Panc1 (cell line): ENCODE measurements at places on chromosomes 1 and 21.

GRCh38 chr1:151680391-151680790 is 36.2 kb downstream of the CELF3 start:
- no peak for DNase-seq

- DNase-seq: no peak
Measured at GRCh38 chr1:184408580-184408979, 21.8 kb downstream of the C1orf21 start.

GRCh38 chr1:202644219-202645096 is 65.8 kb downstream of the SYT2 start:
- DNase-seq: no peak

- no peak for DNase-seq
Measured at GRCh38 chr1:43969416-43969745, 429 bp upstream of the DPH2 start.

- no peak for DNase-seq
Measured at GRCh38 chr1:78420181-78420580, 70.6 kb upstream of the PTGFR start.

DNA sequence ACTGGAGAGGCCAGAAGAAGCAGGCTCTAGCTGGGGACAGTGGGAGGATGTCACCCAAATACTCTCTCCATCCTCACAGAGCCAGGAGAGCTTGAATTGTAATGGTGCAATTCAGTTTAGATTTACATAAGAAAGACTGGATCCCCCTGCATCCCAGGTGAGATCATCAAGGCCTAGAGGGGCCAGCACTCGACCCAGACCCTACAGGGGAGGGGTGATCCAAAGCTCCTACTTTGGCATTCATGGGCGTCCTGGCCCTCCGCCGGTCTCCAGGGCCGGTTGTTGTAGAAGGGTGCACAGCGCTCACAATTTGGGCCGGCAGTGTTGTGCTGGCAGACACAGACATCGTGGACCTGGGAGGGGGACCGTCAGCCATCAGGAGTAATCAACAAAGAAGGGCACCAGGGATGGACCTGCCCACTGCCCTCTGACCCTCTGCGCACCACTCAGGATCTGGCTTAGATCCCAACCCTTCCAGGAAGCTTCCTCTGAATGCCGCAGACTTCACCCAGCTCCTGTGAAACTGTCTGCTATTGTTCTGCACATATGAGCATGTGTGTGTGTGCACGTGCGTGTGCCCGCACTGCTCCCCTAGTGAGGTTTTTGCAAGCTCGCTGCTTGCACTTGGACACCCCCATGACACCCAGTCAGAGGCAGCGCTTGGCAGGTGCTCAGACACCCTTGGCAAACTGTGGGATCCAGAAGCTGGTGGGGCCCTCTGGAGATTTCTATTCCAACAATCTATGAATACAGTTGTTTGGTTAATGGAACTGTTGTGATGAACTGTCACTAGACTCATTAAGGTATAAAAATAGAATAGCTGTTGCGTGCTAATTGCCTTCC is 21.6 kb downstream of the LAMB3 start:
- DNase-seq: no peak

GRCh38 chr1:53392460-53392859 is 64.6 kb upstream of the LRP8 start:
- DNase-seq: no peak

DNA sequence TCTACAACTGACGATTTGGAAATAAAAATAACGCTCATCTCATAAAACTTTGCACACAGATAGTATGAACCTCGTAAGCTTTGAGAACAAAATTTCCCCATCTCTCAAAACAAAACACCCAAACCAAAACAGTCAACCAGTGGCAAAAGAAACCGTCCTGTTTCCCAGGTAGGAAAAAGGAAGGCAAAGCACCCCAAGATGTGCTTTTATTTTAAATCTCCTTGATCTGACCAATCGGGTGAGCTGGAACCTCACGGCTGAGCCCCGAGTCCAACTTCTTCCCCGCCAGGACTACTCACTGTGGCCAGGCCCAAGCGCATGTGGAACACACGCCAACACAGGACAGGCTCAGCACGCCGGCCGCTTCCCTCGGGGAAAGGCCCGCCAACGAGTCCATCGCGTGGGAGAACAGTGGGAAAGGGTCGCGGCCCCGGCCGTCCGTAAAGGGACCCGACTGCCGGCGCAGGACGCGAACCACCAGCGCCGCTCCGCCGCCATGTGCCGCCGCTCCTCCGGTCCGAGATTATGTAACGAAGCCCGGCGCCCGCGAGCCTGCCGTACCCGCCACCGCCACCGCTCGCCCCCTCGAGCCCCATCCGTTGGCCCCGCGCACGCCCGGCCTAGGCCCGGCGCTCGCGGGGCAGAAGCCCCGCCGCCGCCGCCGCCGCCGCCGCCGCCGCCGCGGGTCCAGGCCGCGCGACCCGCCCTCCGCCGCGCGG is 759 bp downstream of the AHCTF1 start:
- no peak for DNase-seq

- no peak for DNase-seq
Measured at GRCh38 chr1:175536921-175537320, 206.5 kb downstream of the TNR start.

GRCh38 chr1:195097316-195097715 is 1510.9 kb downstream of the KCNT2 start:
- DNase-seq: no peak

DNA sequence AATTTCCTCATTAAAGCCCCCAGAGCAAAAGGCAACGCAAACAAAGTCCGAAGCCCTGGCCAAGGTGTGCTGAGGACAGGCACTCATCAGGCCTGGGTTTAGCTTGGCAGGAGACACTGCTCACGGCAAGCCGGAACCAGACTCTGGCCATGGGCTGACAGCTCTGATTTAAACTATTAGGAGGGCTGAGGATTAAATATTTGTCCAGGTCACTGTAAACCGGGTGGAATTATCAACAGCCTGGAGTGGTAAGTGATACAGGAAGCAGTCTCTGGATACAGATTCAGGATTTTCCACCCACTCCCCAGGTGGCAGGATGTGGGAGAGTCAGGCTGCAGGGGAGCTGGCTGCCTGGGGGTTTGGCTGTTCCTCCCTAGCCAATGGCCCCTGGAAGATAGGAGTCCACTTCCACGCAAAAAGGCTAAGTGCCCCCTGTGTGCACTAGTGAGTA is 42.4 kb downstream of the SLC66A1 start:
- DNase-seq: no peak

- DNase-seq: no peak
Measured at GRCh38 chr21:42463861-42464515, 32.0 kb downstream of the RSPH1 start.

DNA sequence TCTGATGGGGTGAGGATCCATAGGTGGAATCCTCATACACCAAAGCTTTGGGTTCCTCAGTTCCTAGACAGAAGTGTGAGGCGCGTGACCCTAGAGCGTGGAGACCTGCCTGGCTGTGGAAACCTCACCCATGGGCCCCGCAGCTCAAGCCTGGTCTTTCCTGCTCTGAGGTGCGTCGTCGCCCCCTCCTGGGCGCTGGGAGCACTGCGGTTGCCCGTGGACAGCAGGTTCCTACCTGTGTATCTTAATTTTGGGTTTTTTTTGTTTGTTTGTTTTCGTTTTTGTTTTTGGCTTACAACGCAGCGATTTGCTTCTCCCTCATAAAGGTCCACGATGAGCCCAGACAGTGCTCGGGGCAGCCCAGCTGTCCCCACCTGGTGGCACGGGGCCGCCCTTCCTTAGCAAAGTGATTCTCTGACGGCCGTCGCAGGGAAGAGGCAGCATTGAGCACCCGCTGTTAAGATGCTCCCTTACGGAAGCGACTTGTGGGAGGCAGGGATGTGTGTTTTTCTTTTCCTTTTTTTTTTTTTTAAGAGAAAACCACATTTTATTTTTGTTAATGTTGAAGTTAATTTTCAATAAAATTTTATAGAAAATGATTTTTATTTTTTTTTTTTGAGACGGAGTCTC is 36.5 kb upstream of the TRAPPC10 start:
- peak; percentile 39 for DNase-seq

DNA sequence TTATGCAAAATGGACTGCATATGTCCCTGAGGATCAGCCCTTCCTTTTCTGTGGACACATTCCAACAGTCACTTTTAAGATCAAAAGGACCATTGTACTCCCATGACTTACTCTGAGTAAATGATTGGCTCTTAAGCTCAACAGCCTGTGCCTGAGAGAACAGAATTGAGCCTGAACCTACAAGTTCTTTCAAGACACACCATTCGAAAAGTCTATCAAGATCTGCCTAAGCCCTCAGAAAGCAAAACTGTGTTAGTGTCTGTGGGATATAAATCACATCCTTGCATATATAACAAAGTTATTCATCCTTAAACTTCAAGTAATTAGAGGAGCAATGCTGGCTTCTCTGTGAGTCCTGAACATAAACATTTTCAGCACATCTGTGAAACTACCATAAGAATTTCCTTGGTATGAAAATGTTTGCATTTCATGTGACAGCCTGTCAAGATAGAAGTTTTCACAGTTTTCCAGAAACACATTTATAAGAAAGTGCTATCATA is 41.6 kb downstream of the PCNX2 start:
- no peak for DNase-seq

GRCh38 chr1:15218287-15219279 is 28.4 kb upstream of the FHAD1 start:
- peak; percentile 5 for DNase-seq

DNA sequence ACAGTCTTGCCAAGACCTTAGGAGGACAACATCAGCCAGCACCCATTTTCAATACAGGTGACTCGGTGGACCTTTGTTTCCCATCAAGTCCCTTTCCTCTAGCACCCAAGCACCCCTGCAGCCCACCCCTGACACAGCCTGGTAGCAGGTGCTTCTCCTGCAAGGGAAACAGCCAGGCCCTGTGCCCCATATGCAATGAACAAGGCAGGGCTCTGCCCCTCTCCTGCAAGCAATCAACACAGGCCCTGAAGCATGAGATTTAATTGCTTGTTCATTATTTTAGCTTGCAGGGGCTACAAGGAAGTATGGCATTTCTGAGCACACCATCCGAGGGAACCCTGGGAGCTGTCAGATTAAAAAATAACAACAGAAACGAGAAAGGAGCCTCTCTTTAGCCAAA is 35.4 kb downstream of the TCP10L start:
- DNase-seq: no peak

- no peak for DNase-seq
Measured at GRCh38 chr1:202143011-202143767, 1.3 kb downstream of the ARL8A start.

DNA sequence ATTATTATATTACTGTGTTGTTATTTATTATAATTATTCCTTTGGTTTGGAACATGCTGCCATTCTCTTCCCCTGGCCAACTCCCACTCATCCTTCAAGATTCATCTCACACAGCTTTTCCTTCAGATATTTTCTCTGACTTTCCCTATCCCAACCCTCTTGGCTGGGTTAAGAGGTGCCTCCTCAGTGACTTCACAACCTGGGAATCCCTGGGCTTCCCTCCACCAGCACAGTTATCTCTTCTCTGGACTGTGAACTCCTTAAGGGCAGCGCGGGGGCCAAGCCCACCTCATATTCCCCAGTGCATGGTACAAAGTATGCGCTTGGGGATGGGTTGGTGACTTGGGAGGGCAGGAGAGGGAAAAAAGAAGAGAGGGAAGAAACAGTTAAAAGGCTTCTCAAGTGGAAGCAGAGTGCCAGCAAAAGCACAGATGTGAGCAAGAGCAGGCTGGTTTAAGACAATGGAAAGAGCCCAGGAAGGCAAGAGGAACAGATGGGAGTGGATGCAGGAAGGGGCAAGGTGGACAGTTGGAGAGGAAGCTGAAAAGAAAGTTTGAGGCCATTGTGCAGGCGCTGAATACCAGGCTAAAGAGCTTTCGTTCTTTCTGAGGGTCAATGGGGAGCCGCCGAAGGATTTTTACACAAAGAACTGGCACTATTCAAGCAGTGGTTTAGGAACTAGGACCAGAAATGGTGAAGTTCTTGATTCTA is 132.3 kb downstream of the BEND5 start:
- no peak for DNase-seq

- no peak for DNase-seq
Measured at GRCh38 chr1:115198938-115199337, 109.6 kb upstream of the TSPAN2 start.

DNA sequence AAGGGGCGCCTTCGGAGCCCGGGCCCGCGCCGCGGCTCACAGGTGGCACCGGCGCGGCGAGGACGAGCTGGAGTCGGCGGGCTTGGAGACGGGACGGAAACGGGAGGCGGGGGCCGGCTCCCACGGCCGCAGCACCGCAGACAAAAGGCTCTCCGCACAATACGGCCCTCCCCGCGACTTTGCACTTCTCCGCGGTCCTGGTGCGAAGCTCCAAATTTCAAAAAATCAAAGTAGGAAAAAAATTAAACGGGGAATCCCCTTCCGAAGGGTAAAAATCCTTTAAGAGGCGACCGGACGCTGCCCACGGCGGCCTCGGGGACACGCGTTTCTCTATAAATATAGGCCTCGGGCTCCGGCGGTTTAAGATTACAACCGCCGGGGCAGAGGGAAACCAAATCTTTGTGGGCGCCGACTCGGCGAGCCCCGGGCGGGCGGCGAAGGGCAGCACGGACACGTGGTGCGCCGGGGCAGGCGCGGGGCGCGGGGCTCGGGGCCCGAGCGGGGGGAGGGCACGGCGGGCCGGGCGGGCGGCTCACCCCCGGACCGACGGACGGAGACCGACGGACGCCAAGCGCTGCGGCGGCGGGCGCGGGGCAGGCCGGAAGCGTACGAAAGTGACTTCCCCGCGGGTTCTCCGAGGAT is 453 bp downstream of the PABPC4 start:
- DNase-seq: no peak

- no peak for DNase-seq
Measured at GRCh38 chr1:178086766-178087165, 7.1 kb upstream of the RASAL2 start.

DNA sequence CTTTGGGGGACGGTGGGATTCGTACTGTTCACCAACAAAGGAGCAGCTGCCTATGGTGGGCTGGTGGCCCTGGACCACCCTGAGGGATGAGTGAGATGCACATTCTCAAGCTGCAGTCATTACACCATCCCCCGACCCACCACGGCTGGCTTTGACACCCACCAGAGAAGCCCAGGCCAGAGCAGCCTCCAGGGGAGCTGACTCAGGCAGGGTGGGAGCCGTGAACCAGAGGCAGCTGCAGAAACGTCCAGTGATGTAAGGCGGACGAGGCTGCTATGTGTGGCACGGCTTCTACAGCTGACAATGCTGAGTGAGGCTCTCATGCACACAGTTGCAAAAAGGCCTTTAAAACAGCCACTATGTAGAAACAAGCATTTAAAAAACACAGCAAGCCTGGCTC is 40.1 kb downstream of the CHAF1B start:
- no peak for DNase-seq

- no peak for DNase-seq
Measured at GRCh38 chr1:200653022-200653462, 16.7 kb downstream of the DDX59 start.

DNA sequence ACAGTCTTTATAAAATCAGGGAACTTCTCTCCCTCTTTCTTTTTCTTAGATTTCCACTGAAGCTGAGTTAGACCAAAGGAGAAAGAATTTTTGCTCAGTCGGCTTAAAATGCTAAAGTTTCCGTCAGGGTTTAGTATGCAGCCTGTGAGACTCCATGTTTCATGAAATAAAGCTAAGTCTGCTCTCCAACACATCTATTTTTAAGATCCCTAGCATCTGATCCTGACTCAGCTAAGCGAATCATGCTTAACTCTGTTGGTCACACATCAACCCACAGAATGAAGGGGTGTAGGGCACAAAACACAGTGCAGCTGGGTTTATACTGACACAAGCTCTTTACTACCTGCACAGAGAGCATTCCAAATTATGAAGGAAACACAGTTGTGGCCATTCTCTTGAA is 102.4 kb upstream of the ZNF281 start:
- DNase-seq: peak; percentile 48
